ENCODE measurements at places on chromosomes 13 and 19.

DNA sequence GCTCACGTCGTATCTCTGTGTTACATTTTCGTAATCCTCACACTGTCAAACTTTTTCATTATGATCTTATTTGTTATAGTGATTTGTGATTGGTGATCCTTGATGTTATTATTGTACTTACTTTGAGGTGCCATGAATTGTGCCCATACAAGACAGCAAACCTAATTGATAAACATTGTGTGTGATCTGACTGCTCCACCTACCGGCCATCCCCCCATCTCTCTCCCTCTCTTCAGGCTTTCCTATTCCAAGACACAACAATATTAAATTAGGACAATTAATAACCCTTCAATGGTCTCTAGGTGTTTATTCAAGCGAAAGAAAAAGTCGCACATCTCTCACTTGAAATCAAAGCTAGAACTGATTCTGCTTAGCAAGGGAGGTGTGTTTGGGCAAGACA lies 349.3 kb downstream of the RBM26 start:
- no peak for DNase-seq
- H3K27me3 ChIP-seq = no peaks in the 10 kb centered on the region
- no peak overlapping the region for H3K27ac ChIP-seq

GRCh38 chr19:13987101-13987890 lies 18.8 kb downstream of the RFX1 start:
- H3K27me3 ChIP-seq = no peaks in the 10 kb centered on the region
- H3K36me3 ChIP-seq = no peaks in the 10 kb centered on the region
- DNase-seq = no peak

- H3K36me3 ChIP-seq = no peaks in the 10 kb centered on the region
- no peak for DNase-seq
- H3K27me3 ChIP-seq = no peaks in the 10 kb centered on the region
These were observed 72.2 kb downstream of the ATP11A start for GRCh38 chr13:112761701-112762689.

DNA sequence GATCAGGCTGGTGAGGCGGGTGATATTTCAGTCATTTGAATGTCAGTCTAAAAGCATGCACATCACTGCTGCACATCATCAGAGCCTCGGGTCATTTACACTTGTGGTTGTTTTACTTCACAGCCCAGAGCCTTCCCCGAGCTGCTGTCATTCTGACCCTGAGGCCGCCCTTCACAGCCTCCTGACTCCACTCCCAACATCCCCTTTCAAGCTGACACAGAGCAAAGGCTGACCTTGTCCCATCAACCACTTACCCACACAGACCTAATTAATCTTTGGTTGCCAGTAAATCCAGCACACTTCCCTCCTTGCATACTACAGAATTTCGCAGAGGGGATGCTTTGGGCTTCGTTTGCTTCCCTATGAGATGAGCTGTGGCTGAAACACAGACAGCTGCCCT lies 528.1 kb downstream of the DIAPH3 start:
- H3K27ac ChIP-seq = no peak overlapping the region
- no peak overlapping the region for H3K4me3 ChIP-seq
- no peaks in the 10 kb centered on the region for H3K4me1 ChIP-seq
- no peak for DNase-seq
- H3K27me3 ChIP-seq = no peaks in the 10 kb centered on the region

- DNase-seq = no peak
- H3K36me3 ChIP-seq = no peaks in the 10 kb centered on the region
- H3K4me3 ChIP-seq = no peak overlapping the region
- H3K27me3 ChIP-seq = no peaks in the 10 kb centered on the region
- no peaks in the 10 kb centered on the region for H3K4me1 ChIP-seq
These were observed 158.7 kb downstream of the FLT1 start for GRCh38 chr13:28336193-28336657.

GRCh38 chr19:3818466-3818865 lies 32.3 kb upstream of the MATK start:
- no peak overlapping the region for H3K4me3 ChIP-seq
- no peaks in the 10 kb centered on the region for H3K36me3 ChIP-seq
- H3K4me1 ChIP-seq = peaks cover 2% of the 10 kb centered on the region
- DNase-seq = peak; percentile 16
- no peaks in the 10 kb centered on the region for H3K27me3 ChIP-seq

DNA sequence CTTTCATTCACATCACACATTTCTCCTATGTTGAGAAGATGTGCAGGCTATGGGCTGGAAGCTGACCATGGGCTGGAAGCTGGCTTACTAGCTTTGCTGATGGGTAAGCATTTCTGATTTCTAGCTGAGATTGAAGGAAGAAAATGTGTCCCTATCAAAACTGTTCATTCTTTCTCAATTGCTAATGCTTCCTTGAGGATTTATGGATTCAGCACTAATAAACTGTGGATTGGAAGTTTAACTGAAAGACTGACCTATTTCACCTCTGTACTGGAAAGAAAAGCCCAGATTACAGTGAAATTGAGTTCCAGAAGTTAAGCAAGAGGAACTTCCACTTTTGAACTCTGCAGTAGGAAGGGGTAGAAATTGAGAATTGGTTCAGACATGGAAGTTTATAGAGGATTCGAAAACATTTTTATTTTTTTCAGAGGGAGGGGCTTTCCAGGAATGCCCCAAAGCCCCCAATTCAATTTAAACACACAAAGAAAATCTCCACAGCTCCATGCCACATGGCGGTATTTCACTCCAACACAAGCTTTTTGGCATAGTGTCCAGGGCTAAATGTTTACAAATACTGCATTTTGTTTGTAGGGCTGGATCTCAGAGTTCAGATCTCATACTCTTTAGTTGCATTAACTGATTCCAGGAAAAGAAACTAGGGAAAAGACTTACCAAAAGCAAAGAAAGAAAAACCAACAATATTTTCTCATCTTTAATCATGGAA lies 61.2 kb upstream of the ARGLU1 start:
- H3K27me3 ChIP-seq = no peaks in the 10 kb centered on the region
- H3K4me3 ChIP-seq = no peak overlapping the region
- no peaks in the 10 kb centered on the region for H3K4me1 ChIP-seq
- H3K36me3 ChIP-seq = no peaks in the 10 kb centered on the region
- H3K27ac ChIP-seq = no peak overlapping the region
- DNase-seq = no peak

DNA sequence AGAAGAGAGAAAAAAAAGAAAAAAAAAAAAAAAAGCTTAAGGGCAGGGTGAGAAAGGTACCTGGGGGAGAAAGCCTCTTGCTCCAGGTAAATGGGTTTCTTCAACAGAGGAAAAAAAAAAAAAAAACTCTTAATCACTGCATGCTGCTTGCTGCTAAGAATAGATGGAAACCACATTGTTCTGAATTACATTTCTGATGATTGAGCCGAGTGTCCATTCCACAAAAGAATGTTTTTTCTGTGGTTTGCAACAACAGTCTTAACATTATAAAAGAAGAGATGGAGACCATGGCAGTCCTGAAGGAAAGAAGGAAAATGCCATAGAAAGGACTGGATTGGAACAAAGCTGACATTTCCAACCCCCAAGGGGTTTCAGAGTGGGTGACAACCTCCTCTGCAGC lies 1312.7 kb downstream of the SLITRK1 start:
- no peaks in the 10 kb centered on the region for H3K36me3 ChIP-seq
- no peaks in the 10 kb centered on the region for H3K4me1 ChIP-seq
- no peak overlapping the region for H3K4me3 ChIP-seq
- H3K27me3 ChIP-seq = no peaks in the 10 kb centered on the region

DNA sequence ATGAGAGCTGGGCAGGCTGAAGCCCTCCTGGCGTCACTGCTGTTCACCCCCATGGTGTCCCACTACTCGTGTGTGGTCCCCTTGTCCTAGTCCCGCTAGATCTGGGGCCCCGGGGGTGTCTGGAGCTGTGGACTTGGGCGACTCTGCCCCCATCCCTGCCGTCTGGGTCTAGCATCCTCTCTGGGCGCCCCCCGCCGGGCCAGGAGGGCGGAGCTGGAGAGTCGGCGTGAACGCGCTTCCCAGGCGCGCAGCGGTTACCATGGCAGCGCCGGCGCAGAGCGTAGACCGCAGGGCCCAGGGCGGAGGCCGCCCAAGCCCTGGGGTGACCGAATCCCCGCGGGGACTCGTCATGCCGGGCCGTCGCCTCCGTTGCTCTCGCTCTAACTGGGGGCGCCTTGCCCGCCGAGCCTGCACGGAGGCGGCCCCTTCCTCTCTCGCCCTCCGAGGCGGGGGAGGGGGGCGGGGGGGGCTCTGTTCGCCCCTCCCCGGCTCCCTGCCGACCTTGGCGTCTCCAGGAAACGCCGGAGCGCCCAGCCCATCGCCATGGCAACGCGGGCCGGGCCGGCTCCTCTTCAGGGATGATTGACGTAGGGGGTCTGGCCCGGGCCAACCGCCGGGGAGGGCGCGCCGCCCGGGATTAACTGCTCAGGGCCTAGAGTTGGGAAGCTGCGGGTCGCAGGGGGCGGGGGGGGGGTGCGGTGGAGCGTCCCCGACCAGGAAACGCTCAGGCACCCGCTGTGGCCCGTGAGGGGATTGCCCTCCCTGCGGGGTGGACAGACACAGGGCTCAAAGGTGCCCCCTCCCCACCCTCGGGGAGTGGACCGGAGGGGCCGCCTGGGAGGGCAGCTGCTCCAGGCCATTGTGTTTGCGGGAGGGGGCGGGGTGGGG lies 8.9 kb downstream of the ISYNA1 start:
- no peaks in the 10 kb centered on the region for H3K4me1 ChIP-seq
- peak overlapping the region; percentile 35 for H3K4me3 ChIP-seq
- no peaks in the 10 kb centered on the region for H3K27me3 ChIP-seq
- H3K27ac ChIP-seq = peak overlapping the region; percentile 74
- H3K36me3 ChIP-seq = no peaks in the 10 kb centered on the region

DNA sequence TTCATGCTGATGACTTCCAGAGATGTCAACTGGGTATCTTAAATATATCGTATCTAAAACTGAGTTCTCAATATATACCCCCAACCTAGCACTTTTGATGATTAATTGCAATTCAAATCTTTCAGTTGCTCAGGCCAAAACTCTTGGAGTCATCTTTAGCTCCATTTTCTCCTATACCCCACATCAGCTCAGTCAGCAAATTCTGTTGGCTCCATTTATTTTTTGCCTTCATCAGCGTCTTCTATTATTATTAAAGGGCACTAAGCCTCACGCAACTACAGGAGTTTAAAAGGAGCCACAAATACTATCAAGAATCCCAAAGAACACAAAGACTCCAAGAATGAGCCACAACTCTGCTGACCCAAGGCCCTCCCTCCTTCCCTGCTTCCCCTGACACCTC lies 134.9 kb downstream of the KCTD12 start:
- H3K27ac ChIP-seq = no peak overlapping the region
- no peaks in the 10 kb centered on the region for H3K36me3 ChIP-seq
- H3K4me3 ChIP-seq = no peak overlapping the region
- H3K4me1 ChIP-seq = no peaks in the 10 kb centered on the region
- no peak for DNase-seq

DNA sequence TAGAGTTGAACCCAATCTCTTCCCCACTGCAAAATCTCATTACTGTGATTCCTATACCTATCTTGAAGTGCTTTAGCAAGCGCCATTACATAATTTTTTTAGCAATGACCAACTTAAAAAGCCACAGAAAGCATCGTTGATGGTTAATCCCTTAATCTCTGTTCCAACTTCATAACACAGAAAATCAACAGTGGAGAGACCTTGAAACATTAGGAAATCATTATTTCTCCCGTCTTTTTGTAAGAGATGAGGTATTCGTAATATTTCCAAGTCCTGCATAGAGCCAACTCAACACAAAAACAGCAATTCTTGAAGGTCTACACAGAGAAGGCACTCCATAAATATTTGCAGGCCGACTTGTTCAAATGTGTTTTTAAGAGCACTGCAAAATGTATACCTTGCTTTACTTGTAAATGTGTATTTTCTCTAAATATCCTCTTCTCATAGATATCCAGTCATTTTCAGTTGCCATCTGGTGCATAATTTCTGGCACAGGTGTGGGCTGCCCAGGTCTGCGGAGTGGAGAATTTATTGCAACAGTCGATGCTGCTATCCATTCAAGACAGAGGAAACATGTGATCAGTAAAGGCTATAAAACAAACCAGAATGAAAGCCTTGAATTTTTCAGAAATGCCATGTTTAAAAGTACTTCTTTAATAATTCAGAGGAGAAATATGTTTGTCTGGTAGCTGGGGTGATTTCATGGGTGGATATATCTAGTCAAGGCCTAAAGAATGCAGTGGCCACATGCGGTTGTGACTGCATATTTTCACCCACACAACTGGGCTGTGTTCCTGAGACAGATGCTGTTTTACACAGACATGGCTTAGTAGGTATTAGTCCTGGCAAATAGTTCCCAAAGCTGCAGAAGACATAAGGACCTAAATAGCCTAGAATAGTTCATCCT lies 234.3 kb upstream of the STARD13 start:
- DNase-seq = no peak
- no peaks in the 10 kb centered on the region for H3K36me3 ChIP-seq
- H3K4me1 ChIP-seq = no peaks in the 10 kb centered on the region

DNA sequence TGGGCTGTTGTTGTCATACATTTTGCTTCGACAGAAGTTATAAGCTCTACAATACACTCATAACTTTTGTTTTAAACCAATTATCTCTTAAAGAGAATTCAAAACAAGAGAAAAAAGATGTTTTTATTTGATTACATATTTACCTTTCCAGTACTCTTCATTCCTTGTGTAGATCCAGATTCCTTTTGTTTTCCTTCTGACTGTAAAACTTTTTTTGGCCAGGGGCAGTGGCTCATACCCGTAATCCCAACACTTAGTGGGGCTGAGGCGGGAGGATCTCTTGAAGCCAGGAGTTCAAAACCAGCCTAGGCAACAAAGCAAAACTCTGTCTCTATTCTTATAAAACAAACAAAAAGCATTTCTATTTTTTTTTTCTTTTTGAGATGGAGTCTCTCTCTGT lies 21.7 kb downstream of the LPAR6 start:
- H3K27me3 ChIP-seq = no peaks in the 10 kb centered on the region
- no peak overlapping the region for H3K4me3 ChIP-seq
- no peak overlapping the region for H3K27ac ChIP-seq
- no peaks in the 10 kb centered on the region for H3K36me3 ChIP-seq
- no peaks in the 10 kb centered on the region for H3K4me1 ChIP-seq

DNA sequence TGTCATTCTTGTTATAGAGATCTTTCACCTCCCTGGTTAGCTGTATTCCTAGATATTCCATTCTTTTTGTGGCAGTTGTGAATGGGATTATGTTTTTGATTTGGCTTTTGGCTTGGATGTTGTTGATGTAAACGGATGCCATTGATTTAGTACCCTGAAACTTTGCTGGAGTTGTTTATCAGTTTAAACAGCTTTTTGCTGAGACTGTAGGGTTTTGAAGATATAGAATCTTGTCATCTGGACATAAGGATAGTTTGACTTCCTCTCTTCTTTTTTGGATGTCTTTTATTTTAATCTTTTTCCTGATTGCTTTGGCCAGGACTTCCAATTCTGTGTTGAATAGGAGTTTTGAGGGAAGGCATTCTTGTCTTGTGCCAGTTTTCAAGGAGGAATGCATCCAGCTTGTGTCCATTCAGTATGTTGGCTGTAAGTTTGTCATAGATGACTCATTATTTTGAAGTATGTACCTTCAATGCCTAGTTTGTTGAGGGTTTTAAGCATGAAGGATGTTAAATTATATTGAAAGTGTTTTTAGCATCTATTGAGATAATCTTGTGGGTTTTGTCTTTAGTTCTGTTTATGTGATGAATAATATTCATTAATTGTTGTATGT lies 16.8 kb downstream of the ZNF431 start:
- H3K27me3 ChIP-seq = no peaks in the 10 kb centered on the region
- no peaks in the 10 kb centered on the region for H3K36me3 ChIP-seq
- H3K27ac ChIP-seq = no peak overlapping the region
